Activated CD4-positive, alpha-beta T cell treated with anti-CD3 and anti-CD28 coated beads, Interleukin-2, amount 50 U/mL, for 4 hours (primary cell): ENCODE measurements at places on chromosomes 11 and 22.

- DNase-seq, result peak; percentile 9
These were observed 157.0 kb upstream of the TIMP3 start for GRCh38 chr22:32644252-32645100.

- no peak for DNase-seq
These were observed 1292.7 kb downstream of the TBC1D22A start for GRCh38 chr22:48055185-48055584.

GRCh38 chr11:116122697-116123472, 618.7 kb upstream of the CADM1 start:
- no peak for DNase-seq

GRCh38 chr11:120441592-120441991, 70.0 kb upstream of the GRIK4 start:
- no peak for DNase-seq

DNA sequence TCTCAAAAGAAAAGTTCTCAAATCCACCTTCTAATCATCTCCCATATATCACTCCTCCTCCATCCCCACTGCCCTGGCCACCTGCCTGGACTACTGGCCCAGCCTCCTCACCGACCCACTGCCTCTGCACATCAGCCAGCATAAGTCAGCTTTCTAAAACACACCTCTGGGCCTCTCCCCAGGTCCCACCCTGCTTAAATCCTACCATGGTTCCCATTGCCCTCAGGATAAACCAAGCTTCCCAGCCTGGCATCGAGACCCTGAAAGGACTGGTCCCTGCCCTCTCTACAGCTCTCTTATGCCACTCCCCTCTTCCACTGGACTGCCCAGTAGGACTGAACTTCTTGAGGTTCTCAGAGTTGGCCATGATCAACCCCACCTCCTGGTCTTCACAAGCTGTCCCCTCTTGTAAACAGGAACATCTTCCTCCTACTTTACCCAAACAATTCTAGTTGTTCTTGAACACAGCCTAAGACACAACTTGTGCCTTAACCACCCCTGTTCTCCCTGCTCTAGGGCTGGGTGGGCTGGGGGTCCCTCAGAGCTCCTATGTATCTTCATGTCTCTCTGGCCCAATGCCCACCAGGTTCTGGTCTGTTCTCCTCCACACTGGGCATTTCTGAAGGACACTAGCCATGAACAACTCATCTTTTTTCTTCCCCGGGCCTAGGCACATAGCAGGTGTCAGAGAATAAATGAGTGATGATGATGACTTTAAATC, 12.6 kb upstream of the P2RY6 start:
- no peak for DNase-seq

GRCh38 chr11:12318791-12319438, 58.5 kb upstream of the PARVA start:
- DNase-seq, result no peak
